ENCODE measurements at places on chromosomes 12 and 14.

DNA sequence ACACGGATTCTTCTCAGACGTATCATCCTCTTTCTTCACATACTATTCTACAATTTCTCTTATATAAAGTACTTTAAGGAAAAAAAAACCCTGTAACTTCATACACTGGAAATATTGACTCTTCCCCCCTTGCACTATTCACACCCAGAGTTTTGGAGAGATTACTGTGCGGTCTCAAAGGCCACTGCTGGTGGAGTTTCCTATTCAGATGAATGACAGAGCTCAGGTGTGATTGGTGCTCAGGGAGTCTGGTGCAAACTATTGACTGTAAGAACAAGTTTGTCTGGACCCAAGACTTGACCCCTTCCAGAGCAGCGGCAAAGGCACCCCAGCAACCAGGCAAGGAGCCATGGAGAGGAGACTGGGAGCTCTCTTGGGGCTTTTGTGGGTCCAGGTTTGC, 187.5 kb upstream of the OR4E1 start:
- DNase-seq, result no peak

- DNase-seq, result no peak
Measured at GRCh38 chr14:64773577-64773976, 69.4 kb downstream of the PLEKHG3 start.

DNA sequence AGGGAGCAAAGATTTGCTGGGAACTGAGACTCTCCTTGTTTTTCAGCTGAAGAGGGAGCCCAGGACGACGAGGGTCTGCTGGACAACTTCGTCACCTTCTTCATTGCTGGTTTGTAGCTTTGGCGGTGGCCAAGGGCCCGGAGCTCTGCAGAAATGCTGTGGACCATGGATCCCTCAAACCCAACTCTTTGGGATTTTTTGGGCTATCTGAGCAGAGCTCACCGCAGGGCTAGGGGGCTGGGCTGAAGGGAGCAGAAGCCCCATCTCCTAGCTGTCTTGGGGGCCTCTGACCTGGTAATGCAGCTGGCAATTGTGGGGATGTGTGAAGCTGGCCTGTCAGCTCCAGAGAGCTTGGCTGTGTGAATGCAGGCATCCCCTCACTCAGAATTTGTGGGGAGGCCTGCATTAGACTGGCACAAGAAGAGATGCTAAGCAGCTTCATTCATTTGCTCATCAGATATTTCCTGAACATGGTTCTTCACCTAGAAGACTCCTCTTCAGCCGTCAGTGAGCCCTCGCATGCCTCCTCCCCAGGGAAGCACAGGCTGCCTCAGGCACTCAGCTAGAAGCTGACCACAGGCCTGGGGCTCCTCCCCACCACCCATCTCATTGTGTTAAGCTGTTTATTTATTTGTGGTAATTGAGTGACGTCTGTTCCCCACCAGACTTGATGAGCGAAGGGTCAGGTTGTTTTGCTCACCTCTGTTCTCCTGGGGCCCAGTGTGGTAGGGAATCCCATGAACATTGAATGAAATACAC, 32.2 kb downstream of the CYP46A1 start:
- no peak for DNase-seq

- peak; percentile 34 for DNase-seq
Measured at GRCh38 chr12:128905003-128905544, 51.8 kb downstream of the GLT1D1 start.

GRCh38 chr14:74160763-74161162, 76.0 kb downstream of the LIN52 start:
- no peak for DNase-seq

DNA sequence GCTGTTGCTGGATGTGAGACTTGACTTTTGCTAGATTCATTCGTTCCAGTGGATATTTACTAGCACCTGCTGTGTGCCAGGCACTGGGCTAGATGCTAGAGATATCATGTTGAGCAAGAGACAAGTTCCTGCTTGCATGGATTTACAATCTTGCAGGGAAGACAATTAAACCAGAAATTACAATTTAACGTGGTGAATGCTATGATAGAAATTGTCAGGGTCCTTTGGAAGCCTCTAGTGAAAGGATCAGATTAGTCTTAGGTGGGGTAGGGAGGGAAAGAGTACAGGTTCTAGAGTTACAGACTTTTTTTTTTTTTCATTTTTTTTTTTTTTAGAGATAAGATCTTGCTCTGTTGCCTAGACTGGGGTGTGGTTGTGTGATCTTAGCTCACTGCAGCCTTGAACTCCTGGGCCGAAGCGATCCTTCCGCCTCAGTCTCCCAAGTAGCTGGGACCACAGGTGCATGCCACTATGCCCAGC, 36.7 kb downstream of the SPATS2 start:
- no peak for DNase-seq

DNA sequence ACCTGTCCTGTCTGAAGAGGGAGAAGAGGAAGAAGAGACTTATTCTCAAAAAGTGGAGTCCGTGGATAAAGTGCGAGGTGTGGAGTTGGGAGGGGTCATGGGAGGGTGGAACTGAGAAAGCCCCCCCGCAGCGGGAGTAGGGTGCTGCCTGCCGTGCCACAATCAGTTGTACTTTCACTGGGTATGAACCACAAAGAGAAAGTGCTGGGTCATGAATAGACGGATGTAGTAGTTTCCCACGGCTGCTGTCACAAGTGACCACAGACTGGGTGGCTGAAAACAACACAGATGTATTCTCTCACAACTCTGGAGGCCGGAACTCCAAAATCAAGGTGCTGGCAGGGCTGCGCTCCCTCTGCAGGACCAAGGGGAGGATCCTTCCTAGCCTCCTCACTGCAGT, 5.5 kb downstream of the DNAH10 start:
- DNase-seq, result no peak

- DNase-seq, result no peak
Measured at GRCh38 chr12:52035190-52035589, 16.1 kb upstream of the NR4A1 start.

DNA sequence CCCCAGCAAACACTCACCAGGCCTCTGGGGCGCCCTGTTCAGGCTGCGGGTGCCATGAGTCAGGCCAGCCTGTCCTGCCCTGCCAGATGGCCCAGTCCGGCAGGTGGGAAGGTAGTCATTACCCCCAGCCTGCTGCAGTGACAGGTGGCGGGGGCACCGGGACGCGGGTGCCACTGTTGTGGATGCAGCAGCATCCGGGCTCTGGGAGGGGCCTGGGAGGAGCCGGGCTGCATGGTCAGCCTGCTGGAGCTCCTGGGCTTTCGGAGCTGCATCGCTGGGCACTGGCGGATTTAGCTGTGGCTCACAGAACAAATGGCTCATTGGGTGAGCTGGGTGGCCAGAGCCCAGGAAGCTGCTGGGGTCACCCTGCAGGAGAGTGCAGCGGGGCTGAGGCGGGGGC, 13.5 kb downstream of the CEP170B start:
- DNase-seq, result no peak

DNA sequence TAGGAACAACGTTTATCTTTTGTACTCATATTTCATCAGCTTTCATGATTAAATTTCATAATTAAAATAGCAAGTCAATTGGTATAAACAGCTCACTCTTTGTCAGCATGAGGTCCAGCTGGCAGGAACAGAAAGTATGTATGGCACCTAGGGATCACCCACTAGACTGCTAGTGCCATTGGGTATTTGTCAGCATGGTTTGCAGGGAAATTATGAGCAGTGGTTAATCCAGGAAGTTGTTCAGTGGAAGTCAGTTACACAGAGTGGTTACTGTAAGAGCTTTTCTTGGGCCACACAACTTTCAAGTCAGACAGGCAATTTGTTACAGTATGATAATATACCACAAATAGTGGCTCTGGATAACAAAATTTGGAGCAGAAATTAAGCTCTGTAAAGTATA, 340.3 kb upstream of the RGS6 start:
- DNase-seq, result no peak

GRCh38 chr12:88375306-88376305, 204.7 kb downstream of the KITLG start:
- no peak for DNase-seq

GRCh38 chr12:14958361-14959125, 2.9 kb downstream of the ARHGDIB start:
- no peak for DNase-seq

- DNase-seq, result no peak
Measured at GRCh38 chr14:20346713-20347112, 3.3 kb downstream of the PARP2 start.

DNA sequence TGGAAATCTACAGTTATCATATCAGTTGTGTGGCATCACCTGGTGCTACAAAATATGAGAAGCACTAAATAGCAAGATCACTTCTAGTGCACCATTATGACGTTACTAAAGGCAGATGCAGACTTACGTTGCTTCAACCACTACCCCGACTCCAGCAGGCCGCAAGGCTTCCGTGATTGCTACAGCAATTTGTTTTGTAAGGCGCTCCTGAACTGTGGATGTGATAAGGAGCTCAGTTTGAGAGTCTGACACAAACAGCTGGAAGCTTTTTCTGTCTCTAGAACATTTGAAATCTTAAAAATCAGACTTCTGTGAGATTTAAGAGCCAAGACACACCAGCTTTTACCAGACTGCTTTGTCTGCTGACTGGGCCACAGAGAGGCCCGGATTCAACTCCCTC, 57.0 kb downstream of the GCH1 start:
- no peak for DNase-seq

DNA sequence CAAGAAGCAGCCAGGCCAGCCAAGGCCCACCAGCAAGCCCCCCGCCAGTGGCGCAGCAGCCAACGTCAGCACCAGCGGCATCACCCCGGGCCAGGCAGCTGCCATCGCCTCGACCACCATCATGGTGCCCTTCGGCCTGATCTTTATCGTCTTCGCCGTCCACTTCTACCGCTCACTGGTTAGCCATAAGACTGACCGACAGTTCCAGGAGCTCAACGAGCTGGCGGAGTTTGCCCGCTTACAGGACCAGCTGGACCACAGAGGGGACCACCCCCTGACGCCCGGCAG, 15.0 kb downstream of the ORAI1 start:
- no peak for DNase-seq

- DNase-seq, result no peak
Measured at GRCh38 chr12:19215115-19215514, 85.6 kb downstream of the PLEKHA5 start.

GRCh38 chr14:34971381-34971780, 11.4 kb upstream of the SRP54 start:
- no peak for DNase-seq

GRCh38 chr12:48961331-48961730, 4.0 kb upstream of the ARF3 start:
- no peak for DNase-seq

GRCh38 chr14:96874127-96874526, 76.9 kb downstream of the VRK1 start:
- DNase-seq, result no peak

DNA sequence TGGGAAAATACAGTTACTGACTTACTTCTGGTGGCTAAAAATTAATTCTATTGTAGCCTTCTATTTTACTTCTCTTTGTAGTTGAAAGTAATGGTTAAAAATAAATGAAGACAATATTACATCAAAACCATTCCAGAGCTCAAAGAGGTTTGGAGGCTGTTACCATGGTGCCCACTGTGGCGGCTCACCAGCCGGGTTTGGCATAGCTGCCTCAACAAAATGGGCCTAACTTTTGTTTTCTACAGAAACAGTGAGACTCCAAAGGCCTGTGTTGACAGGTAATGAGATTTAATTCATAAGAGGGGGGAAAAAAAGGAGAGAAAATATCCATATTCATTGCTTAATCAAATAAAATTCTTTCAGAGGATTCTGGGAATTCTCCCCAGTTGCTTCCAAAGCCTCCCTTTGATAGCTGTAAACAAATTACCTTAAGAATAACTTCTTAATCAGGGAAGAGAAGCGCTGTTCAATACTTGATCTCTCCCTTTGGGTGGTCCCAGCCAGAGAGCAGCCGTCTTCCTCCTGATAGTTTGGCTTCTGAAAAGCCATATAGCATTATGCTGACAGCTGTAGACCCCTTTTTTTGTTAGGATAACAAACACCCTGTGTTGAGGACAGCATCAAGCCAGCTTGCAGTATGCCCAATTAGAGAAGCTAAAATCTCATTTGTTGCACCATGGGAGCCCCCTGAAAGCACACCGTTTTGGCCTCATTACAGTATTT, 266.8 kb downstream of the NEDD1 start:
- no peak for DNase-seq

All from Caco-2 (cell line).